ENCODE measurements at places on chromosomes 2 and 18.

DNA sequence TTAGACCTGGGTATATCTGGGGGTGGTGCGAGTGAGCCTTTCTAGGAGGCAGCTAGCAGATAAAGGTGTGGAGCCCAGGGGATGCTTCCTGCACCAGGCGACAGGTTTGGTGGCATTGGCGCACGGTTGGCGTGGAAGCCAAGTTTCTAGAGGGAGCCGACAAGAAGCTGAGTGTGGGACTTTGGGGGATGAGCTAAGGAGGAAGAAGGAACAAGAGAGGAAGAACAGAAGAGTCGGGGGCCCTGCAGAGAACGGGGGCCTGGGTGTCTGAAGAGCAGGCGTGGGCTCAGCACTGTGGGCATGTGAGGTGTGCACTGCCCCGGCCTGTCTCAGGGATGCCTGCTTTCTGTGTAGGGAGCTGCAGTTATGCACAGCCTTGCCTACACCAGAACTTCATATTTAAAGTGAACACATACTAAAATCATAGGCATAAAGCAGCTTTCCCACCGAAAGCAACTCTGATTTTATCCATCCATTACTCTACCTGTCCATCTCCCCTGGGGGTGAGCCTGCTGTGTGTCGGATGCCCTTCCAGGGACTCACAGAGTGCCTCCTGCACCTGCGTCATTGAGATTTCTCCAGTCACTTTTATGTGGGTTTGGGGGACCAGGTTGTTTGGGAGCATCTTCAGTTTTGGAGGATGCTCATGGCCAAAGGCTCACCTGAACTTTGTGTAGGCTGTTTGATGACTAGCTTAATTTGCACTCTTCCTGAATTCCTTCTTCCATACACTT lies 149.7 kb downstream of the LDLRAD4 start:
- no peak for DNase-seq

- DNase-seq: no peak
These were observed 34.5 kb downstream of the INSIG2 start for GRCh38 chr2:118122594-118123281.

DNA sequence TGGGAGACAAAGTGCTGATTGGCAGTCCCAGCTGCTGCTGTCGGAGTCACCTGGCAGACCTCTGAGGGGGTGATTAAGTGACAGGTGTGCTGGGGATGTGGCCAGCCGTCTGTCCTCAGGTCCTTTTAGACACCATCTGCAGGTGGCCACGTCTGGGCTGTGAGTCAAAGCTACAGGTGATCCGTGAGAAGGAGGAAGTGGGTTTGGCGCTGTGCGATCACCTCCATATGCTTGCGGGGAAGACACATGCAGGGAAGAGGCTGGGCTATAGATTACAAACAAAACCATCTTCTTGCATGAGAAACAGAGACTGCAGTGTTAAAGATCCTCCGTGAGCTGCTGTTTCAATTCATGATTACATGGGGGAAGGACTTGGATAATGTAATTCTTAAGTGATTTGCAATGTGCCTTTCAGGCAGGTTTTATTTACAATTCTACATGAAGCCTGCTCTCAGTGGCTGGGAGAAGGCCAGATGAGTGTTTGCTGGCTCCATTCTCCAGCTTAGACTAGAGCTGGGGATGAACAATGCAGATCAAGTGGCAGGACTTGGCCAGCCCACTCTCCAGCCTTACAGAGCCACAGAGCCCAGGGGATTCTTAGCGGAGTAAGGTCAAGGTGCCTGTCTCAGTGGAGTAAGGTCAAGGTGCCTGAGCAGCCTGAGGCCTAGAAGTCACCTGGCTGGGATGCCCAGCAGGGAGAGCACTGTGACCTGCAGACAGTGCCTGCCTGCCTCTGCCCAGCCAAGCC lies 87.8 kb downstream of the LYPD1 start:
- no peak for DNase-seq

DNA sequence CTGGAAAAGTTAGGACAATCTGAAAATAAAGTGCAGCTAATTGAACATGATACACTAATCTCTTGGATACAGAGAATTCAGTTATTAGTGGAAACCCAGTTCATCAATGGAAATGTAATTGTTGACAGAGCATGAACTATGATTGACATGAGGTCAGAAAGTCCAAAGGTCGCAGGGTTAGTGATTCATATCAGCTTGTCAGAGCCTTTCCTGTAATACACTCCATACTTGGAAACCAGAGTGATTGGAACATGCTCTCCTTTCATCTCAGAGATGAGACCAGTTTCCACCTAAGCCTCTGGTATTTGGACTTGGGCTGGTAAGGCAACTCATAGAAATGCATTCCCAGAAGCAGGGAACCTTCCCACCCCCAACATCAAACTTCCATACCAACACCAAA lies 8.5 kb upstream of the NCKAP5 start:
- no peak for DNase-seq

GRCh38 chr2:63186331-63186730 lies 135.7 kb downstream of the OTX1 start:
- DNase-seq: no peak

Measured in CD4-positive, alpha-beta T cell treated with Interleukin-2 at 100 ng/mL for 4 hours (primary cell).